ENCODE measurements at places on chromosomes 3 and 15.

GRCh38 chr15:31297575-31298456 lies 28.8 kb upstream of the KLF13 start:
- H3K36me3 ChIP-seq: no peaks in the 10 kb centered on the region
- DNase-seq: peak; percentile 51
- H3K27ac ChIP-seq: no peak overlapping the region
- H3K4me1 ChIP-seq: peaks cover 14% of the 10 kb centered on the region

GRCh38 chr3:9000041-9000440 lies 36.8 kb upstream of the RAD18 start:
- H3K4me1 ChIP-seq: peaks cover 15% of the 10 kb centered on the region
- H3K36me3 ChIP-seq: peaks cover 15% of the 10 kb centered on the region
- no peak overlapping the region for H3K4me3 ChIP-seq
- no peak overlapping the region for H3K27ac ChIP-seq
- H3K27me3 ChIP-seq: no peaks in the 10 kb centered on the region

DNA sequence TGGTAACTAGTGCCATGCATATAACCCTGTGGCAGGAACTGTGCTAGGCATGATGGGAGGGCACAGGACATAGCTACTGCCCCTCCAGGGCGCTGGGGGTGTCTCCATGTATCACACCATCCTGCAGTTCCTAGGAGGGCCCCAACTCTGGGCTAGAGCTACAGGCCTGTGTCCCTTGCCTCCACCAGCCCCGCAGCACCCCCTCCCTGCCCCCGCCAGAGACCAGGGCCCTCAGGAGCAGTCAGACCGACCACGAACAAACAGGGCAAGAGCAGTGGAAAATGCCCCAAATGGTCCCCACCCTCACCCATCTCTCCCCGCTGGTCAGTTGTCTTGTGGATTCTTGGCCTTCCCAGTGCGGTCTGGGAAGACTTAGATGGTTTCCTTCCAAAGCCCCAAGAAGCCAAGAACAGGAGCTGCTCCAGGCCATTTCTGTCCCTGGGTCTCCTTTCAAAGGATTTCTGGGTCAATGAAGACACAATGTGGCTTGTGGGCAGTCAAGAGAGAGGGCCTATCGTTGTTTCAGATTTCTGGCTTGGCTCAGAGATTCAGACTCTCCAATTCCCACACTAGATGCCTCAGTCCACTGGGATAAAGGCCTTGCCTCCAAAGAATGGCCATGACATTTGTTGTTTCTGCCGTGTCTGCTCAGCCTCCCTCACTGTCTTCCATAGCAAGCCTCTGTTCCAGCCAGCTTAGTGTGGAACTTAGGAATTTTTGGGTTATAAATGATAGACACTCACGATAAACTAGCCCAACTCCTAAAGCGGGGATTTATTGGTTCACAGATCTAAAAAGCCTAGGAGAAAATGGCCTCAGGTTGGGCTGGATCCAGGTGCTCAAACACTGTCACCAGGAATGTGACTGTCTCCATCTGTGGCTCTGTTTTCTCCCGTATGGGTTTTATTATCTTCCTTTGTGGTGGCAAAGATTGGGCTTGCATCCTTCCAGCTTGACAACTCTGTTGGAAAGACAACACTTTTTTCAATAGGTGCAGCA lies 80.6 kb downstream of the LSM3 start:
- no peak overlapping the region for H3K27ac ChIP-seq
- DNase-seq: no peak
- no peak overlapping the region for H3K4me3 ChIP-seq
- H3K27me3 ChIP-seq: no peaks in the 10 kb centered on the region
- peaks cover 9% of the 10 kb centered on the region for H3K4me1 ChIP-seq

- H3K36me3 ChIP-seq: no peaks in the 10 kb centered on the region
- H3K4me1 ChIP-seq: peaks cover 20% of the 10 kb centered on the region
- no peak overlapping the region for H3K27ac ChIP-seq
- H3K4me3 ChIP-seq: peak overlapping the region; percentile 5
- peak; percentile 34 for DNase-seq
Measured at GRCh38 chr3:42853739-42854302, 21.9 kb downstream of the CYP8B1 start.

DNA sequence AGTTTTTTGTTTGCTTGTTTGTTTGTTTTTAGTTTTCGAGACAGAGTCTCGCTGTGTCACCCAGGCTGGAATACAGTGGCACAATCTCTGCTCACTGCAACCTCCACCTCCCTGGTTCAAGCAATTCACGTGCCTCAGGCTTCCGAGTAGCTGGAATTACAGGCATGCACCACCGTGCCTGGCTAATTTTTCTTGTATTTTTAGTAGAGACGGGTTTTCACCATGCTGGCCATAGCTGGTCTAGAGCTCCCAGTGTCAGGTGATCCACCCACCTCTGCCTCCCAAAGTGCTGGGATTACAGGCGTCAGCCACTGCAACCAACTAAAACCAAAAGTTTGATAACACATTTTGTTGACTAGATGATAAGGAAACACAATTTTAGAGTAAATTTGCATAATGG lies 372.7 kb downstream of the FGF12 start:
- H3K27ac ChIP-seq: no peak overlapping the region
- no peaks in the 10 kb centered on the region for H3K36me3 ChIP-seq
- H3K4me3 ChIP-seq: no peak overlapping the region

Data from type B pancreatic cell (in vitro differentiated cells).